HS-27A (cell line): ENCODE measurements at places on chromosomes 4 and X.

GRCh38 chr4:121712001-121712651, 15.3 kb upstream of the ANXA5 start:
- DNase-seq, result no peak

DNA sequence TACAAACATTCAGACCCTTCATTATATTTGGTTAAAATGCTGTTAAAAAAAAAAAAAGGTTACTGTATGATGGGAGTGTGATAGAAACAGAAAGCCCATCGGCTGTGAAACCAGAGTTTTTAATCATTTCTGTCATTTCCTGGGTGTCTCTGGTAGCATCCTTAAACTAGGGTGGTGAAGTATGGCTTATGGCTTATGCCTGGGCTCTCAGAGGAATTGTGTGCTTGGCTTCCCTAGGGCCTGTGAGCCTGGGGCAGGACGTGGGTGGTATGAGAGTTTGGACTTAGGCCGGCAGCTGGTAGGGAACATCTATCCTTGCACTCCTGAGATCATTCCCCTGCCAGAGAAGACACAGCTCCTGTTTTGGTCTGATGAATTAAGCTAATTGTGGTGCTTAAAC, 52.2 kb downstream of the DCUN1D4 start:
- no peak for DNase-seq

- no peak for DNase-seq
Measured at GRCh38 chr4:14871676-14872430, 130.4 kb upstream of the CPEB2 start.

GRCh38 chr4:2572866-2573265, 36.4 kb downstream of the FAM193A start:
- DNase-seq, result no peak

DNA sequence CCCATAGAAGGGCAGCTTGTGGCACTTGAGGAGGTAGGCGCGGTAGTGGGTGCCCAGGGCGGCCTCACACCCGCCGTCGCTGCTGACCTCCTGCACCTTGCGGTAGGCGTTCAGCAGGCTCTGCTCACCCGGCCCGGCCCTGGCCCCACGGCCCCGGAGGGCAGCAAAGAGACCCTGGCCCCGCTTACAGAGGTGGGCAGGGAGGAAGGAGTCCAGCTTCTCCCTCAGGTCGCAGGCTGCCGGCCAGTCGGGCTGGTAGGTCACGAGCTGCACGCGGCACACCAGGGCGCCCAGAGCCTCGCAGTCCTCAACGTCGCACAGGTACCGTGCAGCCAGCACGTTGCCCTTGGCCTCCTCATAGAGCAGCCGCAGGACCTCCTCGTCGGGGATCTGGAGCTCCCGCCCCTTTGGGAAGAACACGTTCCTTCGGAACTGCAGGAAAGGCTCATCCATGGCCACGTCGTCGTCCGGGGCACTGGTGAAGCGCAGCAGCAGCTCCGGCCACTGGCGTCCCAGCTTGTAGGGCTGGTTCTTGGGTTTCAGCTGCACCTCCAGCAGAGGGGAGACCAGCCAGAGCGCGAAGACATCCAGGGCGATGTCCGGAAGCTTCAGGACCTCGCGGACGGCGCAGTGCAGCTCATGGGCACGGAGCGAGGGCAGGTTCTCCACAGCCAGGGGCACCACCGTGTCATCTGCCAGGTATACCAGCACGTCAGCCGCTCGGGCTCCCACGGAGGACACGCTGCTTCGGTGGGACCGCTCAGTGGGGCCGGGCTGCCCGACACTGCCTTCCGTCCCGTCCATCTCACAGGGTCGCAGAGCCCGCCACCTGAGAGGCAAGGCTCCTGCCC, 17.1 kb upstream of the LAS1L start:
- no peak for DNase-seq

DNA sequence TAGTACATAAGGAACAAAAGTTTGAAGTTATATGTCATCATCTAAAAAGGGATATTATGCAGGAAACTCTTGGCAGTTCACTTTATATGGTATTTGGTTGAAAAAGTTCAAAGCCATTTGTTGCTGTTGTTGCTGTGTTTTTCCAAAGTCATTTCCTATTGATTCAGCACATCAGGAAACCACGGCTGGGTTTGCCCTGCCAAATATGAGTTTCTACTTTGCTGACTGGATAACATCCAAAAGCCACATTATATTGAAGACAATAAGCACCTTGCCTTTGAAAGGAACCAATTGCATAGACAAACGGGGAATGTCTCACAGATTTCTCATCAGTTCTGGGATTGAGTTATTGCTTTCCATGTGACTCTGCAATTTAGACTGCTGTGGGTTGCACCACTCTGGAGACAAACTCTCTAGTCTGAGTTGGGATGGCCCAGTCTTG, 206.1 kb downstream of the SLC39A8 start:
- DNase-seq, result no peak

GRCh38 chr4:15410750-15411149, 17.1 kb upstream of the C1QTNF7 start:
- DNase-seq, result no peak

- no peak for DNase-seq
Measured at GRCh38 chrX:455673-456072, 69.0 kb upstream of the PPP2R3B start.

DNA sequence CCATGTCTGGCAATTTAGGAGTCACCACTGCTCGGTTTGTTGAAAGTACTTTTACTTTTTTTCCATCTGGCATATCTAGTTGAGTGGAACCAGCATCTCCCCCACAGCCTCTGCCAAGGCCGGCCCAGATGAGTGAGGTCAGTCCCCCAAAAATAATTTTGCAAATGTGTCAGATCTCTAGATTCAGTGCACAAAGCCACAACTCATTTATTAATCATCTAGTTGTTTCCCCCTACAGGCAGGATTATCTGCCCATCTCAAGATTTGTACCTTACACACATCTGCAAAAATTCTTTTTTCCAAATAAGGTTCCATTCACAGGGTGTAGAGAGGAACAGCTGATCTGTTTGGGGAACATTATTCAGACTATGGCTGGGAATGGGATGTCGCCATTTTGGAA, 174.0 kb upstream of the MXRA5 start:
- DNase-seq, result no peak
